ENCODE measurements at places on chromosomes 12 and 14.

DNA sequence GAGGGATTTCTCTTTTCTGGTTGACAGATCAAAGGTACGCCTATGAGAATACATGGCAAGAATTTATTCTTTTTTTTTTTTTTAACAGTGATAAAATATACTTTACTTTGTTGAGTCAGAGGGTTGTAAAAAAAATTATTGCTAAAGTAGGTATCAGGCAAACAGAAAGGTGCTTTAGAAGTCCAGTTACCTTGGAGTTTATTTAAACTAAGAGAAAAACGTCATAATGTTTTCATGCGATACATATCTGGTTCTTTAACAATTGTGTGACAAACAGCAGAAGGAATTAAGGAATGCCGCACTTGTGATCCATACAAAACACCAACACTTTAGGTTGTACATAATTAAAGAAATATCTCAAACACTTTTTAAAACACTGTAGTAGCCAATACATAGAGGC lies 94.2 kb downstream of the BORCS5 start:
- no peak for DNase-seq

GRCh38 chr12:78308701-78309100 lies 478.0 kb downstream of the NAV3 start:
- DNase-seq: no peak

DNA sequence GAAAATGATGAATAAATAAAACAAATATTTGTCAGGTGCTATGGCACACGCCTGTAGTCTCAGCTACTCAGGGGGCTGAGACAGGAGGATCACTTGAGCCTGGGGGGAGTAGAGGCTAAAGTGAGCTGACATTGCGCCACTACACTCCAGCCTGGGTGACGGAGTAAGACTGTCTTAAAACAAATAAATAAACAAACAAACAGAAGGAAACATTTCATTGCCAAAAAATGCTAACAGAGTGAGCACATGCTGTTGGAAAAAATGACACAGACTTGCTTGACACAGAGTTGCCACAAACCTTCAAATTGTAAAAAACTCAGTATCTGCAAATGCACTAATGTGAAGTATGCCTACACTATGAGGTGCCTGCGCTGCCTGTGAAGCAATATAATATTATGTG lies 50.8 kb upstream of the AP4S1 start:
- no peak for DNase-seq

DNA sequence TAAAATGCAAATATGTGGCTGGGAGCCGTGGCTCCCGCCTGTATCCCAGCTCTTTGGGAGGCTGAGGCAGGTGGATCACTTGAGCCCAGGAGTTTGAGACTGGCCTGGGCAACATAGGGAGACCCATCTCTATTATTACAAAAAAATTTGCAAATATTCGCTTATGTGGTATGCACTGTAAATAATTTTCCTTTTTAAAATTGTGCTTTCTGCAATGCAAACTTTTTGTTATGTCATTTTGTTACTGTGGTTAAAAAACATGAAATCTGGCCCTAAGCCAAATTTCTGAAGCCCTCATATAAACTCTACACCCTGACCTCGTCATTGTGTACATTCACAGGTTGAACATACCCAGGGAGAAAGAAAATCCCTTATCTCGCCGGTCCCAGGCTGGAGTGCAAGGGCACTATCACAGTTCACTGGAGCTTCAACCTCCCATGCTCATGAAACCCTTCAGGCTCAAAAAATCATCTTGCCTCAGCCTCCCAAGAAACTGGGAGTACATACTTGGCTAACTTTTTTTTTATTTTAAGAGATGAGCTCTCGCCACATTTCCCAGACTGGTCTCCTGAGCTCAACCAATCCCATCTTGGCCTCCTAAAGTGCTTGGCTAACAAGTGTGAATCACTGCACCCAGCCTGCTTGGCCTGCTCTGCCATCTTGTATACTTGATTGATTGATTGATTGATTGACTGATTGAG lies 24.7 kb downstream of the TRAPPC6B start:
- no peak for DNase-seq
